ENCODE measurements at places on chromosomes 3 and 15.
A peak's percentile ranks its signal among the peaks of the same experiment; 100 is the strongest.

DNA sequence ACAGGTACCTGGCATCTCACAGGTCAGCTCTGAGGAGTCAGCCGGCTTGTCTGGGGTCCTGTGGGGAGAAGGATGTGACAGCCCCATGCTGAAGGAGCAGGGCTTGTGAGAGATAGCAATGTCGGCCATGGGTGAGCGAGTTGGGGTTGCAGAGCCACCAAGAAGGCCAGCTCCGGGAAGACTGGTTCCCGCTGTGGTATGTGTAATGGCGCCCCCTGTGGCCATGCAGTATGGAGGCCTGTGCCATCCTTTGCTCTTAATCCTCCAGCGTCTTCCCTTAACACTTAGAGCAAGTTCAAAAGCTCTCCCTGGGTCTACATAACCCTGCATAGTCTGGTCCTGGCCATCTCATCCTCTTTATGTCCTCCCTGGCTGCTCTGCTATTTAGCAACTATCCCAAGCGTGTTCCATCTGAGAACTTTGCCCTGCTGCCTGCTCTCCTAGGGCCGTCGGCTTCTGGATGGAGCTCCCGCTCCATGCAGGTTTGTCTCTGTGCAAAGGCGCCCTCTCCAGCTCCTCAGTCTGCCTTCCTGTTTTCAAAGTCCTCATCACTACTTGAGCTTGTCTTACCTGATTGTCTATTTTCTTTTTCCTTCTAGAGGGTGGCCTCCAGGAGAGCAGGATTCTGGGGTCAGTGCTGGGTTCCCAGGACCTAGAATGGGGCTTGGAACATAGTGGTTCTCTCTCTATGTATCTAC, 40.8 kb upstream of the IQCF6 start:
- DNase-seq = no peak

DNA sequence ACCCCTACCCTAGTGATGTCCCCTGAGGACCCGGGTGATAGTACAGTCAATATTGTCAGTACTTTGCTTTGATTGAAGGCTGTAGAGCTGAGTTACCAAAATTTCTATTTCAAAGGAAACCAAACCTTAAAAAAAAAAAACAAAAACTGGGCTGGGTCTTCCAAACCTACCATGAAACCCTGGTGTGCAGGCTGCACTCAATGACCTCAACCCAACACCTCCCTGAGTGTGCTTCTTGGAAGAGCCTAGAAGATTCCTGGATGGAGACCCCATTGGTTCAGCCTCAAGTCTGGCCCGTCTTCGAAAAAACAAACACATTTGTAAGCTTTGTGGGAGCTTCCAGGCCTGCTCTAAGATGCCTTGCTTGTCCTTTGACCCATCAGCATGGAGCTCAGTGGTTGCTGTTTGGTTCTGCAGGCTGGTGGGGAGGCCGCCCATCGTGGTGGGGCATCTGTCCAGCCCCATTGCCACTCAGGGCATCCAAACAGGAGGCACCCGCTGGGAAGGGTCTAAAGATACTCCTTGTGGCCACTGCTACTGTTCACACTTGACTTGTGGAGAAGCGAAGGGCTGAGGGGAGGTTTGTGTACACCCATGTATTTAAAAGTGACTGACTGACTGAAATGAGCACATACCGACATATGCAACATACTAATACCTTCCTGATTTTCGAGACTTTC, 32.2 kb downstream of the CRTAP start:
- DNase-seq = no peak

DNA sequence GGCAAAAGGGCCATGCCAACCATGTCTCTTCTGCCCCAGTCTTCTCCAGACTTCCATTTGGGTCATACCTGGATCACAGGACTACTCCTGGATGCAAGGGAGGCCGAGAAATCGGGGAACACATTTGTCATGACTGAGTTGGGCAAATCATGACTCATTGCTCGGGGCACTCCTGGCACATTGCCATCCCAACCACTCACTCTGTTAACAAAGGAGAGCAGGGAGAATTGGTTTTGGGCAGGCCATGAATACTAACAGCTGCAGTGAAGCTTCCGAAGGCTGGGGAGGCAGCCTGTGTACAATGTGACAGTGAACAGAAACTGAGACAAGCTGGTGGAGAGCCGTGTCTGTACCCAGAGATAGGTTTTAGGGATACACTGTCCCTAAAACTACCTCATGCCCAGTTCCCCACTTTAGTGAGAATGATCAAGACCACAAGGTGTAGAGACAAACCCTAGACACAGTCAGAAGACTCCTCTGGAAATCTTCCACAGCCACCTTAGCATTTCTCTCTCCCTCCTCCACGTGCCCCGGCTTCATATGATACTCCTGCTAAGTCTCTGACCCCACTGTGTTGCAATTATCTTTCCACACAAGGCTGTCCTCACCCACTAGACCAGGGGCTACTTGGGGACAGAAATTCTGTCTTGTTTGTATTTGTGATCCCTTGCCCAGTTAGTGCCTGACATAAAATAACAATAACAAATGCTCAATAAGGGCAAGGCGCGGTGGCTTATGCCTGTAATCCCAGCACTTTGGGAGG, 10.5 kb upstream of the BUB1B start:
- peak; percentile 32 for DNase-seq

GRCh38 chr3:38618343-38618742, 31.1 kb downstream of the SCN5A start:
- no peak for DNase-seq

- DNase-seq = no peak
These were observed 137.5 kb downstream of the MAGI1 start for GRCh38 chr3:65901226-65901625.

DNA sequence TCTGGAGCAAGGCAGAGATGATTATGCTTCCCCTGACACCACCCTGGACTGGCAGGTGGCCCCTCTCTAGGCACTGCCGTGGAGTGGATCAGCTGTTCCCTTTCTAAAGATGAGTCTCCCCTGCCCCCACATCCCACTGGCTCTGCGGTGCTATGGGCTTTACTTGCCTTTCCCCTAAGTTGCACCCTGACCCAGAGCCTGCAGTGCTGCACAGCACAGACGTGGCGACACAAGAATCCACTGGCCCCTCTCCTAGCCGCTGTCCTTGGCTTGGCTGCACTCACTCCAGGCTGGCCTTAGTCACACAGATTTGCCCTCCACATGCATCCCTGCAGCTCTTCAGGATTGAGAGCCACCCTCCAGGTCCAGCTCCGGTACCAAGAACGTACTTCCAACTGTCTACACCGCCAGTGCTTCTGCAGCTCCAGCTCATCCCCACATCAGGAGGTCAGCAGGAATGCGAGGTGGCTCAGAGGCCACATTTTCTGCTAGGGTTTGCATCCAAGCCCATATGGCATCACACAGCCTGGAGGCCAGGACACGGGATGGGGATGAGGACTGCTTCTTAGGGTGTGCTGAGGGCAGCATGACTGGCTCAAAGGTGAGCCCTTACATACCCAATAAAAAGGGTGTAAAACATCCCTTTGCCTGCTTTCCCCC, 82.4 kb upstream of the RASGRF1 start:
- DNase-seq = no peak

DNA sequence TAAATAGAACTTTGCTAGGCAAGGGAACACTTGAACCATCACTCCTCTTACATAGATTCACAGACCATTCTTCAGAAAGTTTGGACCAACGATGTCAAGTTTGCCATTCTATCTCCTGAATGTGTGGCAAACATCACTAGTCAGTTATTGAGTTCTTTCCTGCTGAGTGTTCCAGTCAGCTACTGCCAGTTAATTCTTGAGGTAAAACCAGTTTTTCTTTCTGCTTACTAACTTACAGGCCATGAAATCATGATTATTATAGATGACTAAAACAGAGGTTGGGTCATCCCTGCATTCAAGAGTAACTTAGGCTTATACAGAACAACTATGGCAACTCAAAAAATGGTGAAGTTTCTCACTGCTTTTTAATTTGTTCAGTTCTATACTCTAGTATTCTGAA, 88.2 kb downstream of the AP4E1 start:
- peak; percentile 26 for DNase-seq

GRCh38 chr3:3705090-3705775, 94.0 kb upstream of the LRRN1 start:
- no peak for DNase-seq

DNA sequence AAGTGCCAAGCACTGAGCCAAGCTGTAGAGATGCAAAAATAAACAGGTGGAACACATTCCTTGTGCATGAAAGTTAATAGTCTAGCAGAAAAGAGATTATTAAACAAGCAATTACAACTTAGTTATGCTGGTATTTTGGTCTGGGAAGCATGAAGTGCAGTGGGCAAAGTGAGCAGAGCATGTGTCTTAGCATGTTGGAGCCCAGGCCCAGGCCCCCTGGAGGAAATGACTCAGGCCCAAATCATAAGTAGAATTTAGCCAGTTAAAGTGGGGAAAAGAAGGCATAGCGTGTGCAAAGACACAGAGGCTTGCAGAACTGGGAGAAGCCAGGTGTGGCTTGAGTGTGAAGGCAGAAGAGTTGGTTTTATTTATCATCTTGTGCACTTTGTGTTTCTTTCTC, 163.8 kb upstream of the ATP11B start:
- DNase-seq = no peak

GRCh38 chr3:126979046-126979628, 3.8 kb upstream of the PLXNA1 start:
- peak; percentile 33 for DNase-seq
